ENCODE measurements at places on chromosomes 2 and 18.

GRCh38 chr2:121326628-121327027, 41.6 kb upstream of the TFCP2L1 start:
- DNase-seq: no peak

DNA sequence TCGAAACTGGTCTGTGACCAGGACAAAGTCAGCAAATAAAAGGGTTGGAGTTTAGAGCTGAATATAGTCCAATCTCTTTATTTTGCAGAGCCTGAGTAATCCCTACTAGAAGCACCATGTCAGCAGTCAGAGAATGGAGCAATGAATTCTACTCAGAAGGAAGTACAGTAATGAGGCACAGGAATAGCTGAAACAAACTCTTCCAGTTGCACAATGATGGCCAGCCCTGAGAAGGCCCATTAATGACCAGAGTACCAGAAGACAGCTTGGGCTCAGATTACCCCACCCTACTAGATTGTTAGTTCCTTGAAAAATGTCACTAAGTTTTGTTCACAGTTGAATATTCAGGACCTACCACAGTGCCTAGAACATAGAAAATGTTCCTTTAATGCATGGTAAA, 40.3 kb upstream of the SCG2 start:
- DNase-seq: no peak

- DNase-seq: peak; percentile 34
Measured at GRCh38 chr2:231929961-231930592, 3.9 kb upstream of the NPPC start.

GRCh38 chr2:150030436-150031190, 443.0 kb upstream of the MMADHC start:
- no peak for DNase-seq

- DNase-seq: no peak
Measured at GRCh38 chr18:62399276-62399675, 74.2 kb downstream of the TNFRSF11A start.

DNA sequence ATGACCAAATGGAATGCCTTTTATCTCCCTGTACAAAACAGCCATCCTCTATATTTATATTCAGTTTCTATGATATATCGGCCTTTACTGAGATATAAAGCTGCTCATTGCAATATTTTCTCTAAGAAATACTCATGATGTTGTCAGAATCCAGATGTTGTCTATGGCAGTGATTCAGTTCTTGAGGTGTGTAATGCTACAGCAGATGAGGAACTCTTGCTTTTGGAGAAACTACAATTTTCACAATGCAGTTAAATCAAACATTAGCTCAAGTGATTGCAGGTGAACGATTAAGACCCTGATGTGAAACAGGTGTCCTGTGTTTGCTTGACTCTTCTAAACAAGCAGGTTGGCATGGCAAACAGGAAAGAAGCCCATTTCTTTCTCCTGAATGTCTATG, 256.2 kb upstream of the CDH20 start:
- DNase-seq: no peak

- no peak for DNase-seq
Measured at GRCh38 chr2:134395779-134396178, 141.9 kb downstream of the MGAT5 start.

DNA sequence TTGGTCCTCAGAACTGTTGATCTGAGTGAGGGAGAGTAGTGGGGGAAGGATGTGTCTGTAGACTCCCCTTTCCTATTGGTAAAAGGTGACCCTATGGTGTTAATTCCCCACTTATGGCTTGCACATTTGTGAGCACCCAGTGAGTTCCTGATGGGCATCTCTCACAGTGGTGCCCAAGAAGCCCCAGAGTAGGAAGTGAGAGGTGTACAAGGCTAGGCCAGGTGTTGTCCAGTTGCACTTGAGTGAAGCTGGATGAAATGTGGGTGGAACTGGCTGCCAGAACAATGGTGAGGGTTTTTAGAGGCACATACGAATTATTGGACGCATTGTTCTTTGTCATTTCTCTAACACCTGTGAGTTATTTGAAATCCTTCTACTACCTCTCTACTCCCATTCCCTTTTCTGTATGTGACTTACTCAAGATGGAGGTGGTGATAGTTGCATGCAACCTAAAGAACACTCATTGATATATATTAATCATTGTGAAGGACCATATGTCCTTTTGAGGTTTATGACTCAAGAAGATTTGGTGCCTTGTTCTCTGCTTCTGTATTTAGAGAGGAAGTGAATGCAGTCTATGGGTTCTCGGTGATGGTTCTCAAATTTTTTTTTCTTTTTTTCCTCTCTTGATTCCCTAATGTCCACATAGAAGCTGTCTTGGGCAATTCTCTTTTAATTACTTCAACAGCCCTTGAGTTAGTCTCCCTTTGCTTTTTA, 162.7 kb downstream of the FSHR start:
- no peak for DNase-seq

DNA sequence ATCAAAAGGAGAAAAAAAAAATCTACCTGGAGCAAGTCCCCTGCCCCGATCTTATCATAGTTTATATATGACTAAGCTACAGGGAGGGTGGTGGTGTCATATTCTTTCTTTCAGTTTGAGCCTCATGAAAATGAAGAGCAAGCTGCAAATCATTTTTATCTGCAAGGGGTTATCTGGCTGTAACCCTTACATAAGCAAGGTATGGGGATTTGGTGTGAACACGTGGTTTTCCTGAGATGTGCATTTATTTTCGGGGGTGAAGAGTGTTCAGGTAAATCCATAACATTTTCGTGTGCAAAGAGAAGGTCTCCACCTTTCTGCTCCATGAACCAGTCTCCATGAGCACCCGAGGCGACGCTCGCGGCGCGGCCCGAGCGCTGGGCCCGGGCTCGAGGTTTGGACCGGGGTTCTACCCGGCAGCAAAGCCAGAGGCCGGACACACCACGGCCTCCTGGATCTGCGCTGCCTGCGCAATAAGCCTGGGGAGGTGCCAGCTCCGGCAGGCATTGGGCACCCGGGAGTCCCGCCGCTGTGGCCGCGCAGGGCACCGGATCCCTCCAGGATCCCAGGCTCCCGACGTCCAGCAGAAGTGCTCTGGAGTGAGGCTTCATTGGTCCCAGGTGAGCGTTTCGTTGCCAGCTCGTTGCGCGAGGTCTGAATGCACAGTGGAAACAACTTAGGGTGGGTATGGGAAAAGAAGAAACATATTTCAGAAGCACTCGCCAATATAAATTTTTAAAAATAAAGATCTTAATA, 36.1 kb upstream of the GPD2 start:
- peak; percentile 38 for DNase-seq

DNA sequence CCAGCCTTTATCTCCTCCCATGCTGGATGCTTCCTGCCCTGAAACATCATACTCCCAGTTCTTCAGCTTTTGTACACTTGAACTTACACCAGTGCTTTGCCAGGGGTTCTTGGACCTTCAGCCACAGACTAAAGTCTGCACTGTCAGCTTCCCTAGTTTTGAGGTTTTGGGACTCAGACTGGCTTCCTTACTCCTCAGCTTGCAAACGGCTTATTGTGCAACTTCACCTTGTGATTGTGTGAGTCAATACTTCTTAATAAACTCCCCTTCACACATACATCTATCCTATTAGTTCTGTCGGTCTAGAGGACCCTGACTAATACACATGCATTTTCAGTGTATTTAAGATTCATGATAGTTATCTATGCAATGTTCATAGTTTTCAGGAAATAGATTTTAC, 35.8 kb upstream of the ZNF804A start:
- no peak for DNase-seq

DNA sequence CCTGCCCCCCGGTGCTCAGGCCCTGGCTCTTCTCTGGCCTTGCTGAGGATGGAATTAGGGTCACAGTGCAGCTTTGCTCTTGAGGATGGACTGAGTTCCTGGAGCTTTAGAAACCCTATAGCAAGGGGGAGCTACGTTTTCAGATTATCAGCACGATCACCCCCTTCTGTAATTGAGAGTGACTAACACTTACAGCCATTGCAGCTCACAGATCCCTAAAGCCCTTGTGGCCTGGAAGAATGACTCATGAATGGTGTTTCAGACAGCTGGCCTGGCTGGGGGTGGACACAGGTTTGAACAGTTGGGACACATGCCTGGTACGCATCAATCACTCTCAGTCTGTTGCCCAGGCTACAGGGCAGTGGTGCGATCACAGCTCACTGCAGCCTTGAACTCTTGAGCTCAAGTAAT, 79.7 kb upstream of the IGFBP5 start:
- DNase-seq: no peak

DNA sequence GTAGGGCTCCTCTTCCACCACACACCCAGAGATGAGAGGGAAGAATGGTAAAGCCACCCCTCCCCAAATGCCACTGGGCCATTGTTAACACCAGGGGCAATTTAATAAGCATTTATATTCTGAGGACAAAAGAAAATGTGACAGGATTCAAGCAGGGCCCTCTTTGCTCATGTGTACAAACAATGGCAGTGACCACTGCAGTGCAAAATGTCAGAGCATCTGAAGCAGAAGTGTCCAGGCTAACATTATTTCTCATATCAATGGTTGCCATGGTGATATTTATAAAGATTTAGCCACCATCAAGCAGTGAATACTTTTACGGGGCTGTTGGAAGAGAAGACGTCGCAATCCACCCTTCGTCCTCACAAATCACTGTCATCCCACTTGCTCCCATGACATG, 10.8 kb upstream of the EPB41L3 start:
- DNase-seq: no peak

GRCh38 chr2:73103018-73103542, 9.7 kb downstream of the RAB11FIP5 start:
- DNase-seq: no peak

GRCh38 chr18:7084080-7085065, 33.2 kb downstream of the LAMA1 start:
- no peak for DNase-seq

DNA sequence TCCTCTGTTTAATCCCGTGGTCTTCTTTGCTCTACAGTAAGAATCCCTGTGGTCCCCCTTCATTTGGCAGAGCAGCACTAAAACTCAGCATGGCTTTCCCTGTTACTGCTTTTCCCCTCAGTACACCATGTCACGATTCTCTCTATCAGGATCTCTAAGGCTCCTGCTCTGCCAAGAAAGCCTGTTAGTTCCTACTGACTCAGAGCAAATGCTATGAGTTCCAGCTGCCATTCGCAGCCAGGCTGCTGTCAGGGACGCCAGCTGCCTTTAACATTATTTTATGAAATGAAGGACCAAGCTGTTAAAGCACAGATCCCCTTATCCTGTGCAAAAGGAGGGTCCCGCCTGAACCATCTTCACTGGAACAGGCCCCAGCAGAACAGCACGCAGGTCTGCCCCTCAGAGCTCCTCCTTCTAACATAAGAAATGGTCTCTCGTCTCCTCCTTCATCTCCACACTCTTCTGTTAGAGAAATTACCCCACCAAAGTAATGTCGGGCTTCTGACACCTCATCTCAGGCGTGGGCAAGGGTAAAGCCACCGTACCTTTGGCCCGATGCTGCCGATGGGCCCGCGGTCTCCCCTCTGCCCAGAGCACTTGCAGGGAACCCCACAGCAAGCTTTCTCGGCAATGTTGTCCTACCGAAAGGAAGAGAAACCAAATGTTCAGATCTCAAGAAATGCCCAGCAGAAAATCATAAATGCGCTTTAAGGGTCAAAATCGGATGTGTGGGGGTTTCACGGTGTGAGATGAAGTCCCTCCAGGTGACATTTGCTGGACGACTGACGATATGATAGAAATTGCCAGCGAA, 52.6 kb downstream of the COL6A3 start:
- DNase-seq: no peak

- DNase-seq: peak; percentile 80
Measured at GRCh38 chr2:157261199-157261782, 3.8 kb downstream of the GALNT5 start.

DNA sequence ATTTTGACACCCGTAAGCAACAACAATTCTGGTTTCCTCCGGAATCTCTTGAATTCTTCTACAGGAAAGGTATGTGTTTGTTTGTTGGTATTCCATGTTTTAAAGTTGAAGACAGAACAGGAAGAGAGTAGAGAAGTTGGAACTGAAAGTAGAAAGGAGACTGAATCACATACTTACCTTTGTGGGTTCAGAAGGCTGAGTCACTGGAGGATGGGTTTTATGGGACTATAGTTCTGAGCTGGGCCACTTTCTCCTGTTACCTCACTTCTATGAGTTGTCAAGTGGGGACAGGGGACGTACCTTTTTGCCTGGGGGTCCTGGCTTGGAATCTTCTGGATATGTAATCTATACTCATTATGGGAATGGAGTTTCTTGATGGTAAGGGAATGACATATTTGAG, 40.9 kb downstream of the KDM3A start:
- peak; percentile 23 for DNase-seq

GRCh38 chr2:143452817-143453451, 323.7 kb downstream of the ARHGAP15 start:
- DNase-seq: peak; percentile 8

DNA sequence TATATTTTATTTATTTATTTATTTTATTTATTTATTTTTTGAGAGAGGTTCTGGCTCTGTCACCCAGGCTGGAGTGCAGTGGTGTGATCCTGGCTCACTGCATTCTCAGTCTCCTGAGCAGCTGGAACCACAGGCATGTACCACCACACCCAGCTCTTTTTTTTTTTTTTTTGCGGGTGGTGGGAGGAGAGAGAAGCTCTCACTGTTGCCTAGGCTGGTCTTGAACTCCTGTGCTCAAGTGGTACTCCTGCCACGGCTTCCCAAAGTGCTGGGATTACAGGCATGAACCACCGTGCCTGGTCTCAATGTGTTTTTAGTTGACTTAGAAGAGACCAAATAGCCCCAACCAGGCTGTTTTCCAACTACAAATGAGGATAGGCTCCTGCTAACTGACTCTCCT, 80.7 kb downstream of the PDCL3 start:
- no peak for DNase-seq

- peak; percentile 37 for DNase-seq
Measured at GRCh38 chr2:64225491-64225890, 81.3 kb upstream of the PELI1 start.

GRCh38 chr2:88027697-88028389, 11.5 kb upstream of the RNU2-63P start:
- no peak for DNase-seq

- DNase-seq: no peak
Measured at GRCh38 chr2:225668606-225669266, 269.2 kb downstream of the NYAP2 start.

GRCh38 chr2:234533626-234534025, 36.7 kb upstream of the ARL4C start:
- no peak for DNase-seq

DNA sequence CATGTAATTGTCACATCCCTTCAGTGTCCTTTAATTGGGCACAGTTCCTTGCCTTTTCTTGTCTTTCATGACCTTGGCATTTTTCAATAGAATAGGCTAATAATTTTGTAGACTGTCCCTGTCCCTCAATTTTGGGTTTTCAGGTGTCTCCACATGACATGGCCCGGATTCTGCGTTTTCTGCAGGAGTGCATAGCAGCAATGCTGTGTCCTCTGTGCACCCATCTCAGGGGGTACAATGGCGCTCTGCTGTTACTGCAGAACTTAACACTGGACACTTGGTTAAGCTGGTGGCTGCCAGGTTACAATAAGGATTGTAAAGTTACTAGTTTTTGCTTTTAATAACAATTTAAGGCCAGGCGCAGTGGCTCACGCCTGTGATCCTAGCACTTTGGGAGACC, 51.3 kb downstream of the INPP5D start:
- DNase-seq: no peak

GRCh38 chr2:16114070-16114469, 173.7 kb downstream of the MYCN start:
- DNase-seq: no peak

Measured in stimulated activated CD4-positive, alpha-beta T cell treated with anti-CD3 and anti-CD28 coated beads, Interleukin-1b, Interleukin-23, amount 100 ng/mL, for 48 hours (primary cell).